ENCODE measurements at places on chromosomes 12 and 14.

DNA sequence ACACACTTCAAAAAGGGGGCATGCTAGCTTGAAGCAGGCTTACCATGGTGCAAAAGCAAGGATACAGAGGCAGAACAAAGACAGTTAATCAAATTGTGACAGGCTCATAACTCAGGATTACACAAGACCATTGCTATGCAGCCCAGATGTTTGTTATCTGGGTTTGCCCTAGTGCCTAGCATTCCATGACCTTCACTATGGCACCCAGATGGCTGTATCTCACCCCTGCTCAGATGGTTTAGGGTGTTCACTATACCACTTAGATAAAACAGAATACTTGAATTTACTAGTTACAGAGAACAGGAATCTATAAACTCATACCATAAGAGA, 56.2 kb downstream of the SDR9C7 start:
- peak; percentile 96 for DNase-seq

- DNase-seq: peak; percentile 61
Measured at GRCh38 chr14:105168496-105168978, at the start of gene JAG2. JAG2 (minus strand) TSS chr14:105168776; CDS start chr14:105168420, 356 bp downstream.

DNA sequence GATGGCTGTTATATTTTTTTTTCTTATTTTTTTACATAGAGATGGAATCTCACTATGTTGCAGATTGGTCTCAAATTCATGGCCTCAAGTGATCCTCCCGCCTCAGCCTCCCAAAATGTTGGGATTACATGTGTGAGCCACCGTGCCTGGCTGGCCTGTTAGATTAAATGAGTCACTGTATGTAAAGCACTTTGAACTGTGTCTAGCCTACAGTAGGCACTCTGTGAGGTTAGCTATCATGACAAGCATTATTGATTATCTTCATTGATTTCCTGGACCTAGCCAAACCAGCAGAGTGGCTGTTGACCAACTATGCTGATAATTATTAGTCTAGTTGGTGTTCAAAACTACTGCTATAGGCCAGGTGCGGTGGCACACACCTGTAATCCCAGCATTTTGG, 42.6 kb downstream of the ARF6 start:
- no peak for DNase-seq

- DNase-seq: peak; percentile 53
Measured at GRCh38 chr12:47082796-47083621, 3.2 kb upstream of the AMIGO2 start.

DNA sequence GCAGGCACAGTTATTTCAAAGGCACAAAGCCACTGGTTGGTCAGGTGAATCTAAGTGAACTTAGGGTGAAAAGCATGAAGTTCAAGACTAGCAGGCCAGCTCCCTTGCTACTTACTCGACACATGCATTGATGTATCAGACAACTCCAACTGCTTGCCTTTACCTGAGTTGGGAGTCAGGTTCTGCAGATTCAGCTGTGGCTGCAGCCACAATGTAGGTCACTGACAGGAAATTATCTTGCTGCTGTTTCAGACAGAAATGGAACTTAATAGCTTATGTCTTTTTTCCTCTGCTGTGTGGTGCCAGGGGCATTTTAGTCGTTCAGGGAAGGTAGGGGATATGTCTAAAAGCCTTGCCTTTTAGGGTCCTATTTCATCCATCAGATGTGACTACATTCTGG, 125.6 kb upstream of the RPH3A start:
- no peak for DNase-seq

All from hematopoietic multipotent progenitor cell treated with erythropoietin and hydrocortisone succinate and interleukin-3 and kit ligand, for 6 days (in vitro differentiated cells).